ENCODE measurements at places on chromosomes 7 and 10. TPM values are rescaled to one million over a fixed set of nuclear protein-coding genes. Genes with fewer than 3 reads are reported as not detected.

- DNase-seq, result no peak
These were observed 23.1 kb downstream of the ZCCHC24 start for GRCh38 chr10:79422178-79422892.

GRCh38 chr10:5618042-5618441 is 48.4 kb downstream of the ASB13 start:
- DNase-seq, result no peak

GRCh38 chr10:79084012-79084971 is 15.5 kb downstream of the ZMIZ1 start:
- peak; percentile 42 for DNase-seq

DNA sequence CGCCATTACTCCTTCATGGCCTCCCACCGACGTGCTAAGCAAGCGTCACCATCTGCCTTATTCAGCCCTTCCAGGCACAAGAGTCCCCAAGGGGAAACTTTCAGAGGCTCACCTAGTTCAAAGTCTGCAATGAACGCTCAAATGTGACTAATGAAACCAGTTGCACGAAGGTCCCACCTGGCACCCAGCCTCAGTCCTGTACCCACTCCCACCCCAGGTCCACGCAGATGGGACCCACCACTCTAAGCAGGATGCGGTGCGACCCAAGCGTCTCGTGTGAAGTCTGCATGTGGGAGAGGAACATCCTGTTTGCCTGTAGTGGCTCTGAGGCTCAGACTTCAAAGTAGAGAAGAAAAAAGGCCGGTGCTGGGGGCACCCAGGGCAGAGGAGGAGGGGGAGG is 40.3 kb downstream of the RGS10 start:
- peak; percentile 96 for DNase-seq

KLF14 gene
- not detected for total RNA-seq

Data from natural killer cell (primary cell).